AG20443 (cell line): ENCODE measurements at places on chromosomes 1 and 21.
A peak's percentile ranks its signal among the peaks of the same experiment; 100 is the strongest.

DNA sequence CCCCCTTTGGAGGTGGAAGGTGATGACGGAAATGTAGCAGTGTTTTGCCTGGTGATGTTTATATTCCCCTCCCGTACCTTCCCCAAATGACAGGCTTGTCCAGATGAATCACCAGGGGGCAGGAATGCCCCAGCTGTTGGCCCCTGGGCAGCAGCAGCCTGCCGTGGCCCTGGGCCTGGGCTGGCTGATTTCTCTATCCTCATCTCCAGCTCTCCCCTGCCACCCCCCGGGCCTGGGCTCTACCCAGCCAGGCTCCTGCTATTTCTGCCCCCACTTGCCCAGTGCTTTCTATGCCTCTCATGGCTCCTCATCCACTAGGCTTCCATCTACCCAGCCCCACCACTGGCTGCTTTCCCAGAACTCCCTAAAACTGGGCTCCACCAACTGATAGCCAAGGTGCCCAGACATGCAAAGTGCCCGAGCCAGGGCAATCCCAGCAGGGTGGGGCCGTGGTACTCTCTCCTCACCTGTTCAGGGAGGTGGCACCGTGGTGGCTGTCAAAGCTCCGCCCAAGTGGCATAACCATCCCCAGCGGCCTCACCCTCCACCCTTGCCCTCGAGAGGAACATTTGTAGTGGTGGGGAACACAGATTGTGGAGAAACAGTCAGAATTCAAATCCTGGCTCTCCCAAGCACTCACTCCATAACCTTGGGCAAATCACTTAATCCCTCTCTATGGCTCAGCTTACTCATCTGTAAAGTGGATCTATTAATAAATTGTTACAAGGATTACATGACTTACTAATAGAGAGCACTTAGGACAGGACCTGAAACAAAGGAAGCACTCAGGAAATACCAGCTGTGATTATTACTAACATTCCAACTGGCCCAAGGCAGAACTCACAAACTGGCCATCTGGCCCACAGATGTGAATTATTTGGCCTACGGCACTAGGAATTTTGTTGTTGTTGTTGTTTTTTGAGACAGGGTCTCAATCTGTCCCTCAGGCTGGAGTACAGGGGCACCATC, 12.8 kb upstream of the ECE1 start:
- DNase-seq = peak; percentile 77

DNA sequence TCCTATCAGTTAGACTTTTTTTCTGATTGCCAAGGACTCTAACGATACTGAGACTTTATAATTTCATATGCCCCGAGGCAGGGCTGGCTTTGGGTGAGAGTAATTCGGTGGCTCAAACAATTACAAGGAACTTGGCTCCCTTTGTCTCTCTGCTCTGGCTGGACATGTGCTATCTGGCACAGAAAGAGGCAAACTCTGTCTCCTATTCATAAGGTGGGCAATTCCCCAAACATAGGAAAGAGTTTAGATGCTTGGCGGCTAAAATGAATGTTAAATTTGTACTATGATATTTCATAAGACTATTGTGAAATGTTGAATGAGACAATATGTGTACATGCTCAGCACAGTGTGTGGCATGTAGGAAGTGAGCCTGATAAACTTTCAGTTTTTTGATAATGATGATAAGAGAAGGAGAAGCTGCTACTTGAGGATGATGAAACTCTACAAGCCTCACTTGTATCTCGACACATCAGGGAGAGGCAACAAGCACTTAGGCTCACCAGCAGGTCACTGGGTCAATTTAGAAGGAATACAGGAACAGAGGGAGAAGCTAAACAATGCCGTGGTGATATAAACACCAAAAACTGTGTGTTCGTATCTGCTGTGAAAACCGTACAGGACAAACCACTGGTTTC, 12.6 kb upstream of the NTPCR start:
- DNase-seq = no peak

DNA sequence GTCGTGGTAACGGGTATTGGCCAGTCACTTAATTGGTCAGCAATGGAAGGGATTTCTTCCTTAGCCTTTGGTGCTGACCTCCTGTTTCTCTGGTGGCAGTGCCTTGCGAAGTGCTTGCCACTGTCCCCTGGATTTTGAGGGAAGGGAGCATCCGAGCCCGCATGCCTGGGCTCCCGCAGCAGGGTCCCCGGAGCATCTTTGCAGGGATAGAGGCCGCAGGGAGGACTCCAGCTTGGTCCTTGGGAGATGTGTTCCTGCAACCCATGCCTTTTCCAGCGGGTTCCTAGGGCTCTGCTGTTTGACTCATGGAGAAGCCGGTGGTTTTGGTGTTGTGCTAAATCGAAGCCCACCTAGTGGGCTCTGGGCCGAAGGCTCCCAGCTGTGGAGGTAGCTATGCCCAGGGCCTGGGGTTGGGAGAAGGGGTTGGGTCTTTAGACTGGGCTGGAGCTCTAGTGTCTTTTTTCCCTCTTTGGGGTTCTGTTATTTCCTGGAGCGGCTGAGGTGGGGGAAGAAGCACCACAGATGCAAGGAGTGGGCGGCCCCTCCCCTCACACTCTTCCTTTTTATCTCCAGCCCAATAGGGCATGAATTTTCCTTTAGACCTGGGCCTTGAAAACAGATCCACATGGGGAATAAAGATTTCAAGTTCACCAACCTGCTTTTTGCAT, 39.0 kb downstream of the PIK3CD start:
- no peak for DNase-seq

- DNase-seq = no peak
Observed at GRCh38 chr1:196550731-196551130, 57.5 kb downstream of the KCNT2 start.

- no peak for DNase-seq
Observed at GRCh38 chr21:33384841-33385331, 18.3 kb upstream of the IFNGR2 start.

GRCh38 chr1:178150610-178151009, 56.7 kb downstream of the RASAL2 start:
- DNase-seq = no peak

DNA sequence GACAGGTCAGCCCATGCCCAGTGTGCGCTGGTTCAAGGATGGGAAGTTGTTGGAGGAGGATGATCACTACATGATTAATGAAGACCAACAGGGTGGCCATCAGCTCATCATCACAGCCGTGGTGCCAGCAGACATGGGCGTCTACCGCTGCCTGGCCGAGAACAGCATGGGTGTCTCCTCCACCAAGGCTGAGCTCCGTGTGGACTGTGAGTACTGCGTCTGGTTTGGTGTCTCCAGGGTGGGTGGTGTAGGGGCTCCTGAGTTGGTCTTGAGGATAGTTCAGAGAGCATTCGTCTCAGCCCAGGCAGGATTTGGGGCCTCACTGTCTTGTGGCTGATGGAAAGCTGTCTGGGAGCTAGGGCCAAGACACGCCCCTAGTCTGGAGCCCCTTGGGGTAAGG, 83.2 kb downstream of the TRIM11 start:
- DNase-seq = no peak

- DNase-seq = no peak
Observed at GRCh38 chr1:63662841-63663240, 69.6 kb downstream of the PGM1 start.

GRCh38 chr1:23695667-23696066, 4.1 kb downstream of the RPL11 start:
- no peak for DNase-seq

GRCh38 chr1:39917825-39918224, 16.1 kb upstream of the MYCL start:
- DNase-seq = no peak

GRCh38 chr1:108089477-108089876, 110.7 kb downstream of the SLC25A24 start:
- DNase-seq = peak; percentile 33

GRCh38 chr1:56570924-56571372, 8.4 kb downstream of the PLPP3 start:
- DNase-seq = no peak

GRCh38 chr21:20215959-20216358, 782.2 kb upstream of the NCAM2 start:
- DNase-seq = no peak

- DNase-seq = no peak
Observed at GRCh38 chr21:45989355-45990048, 7.9 kb downstream of the COL6A1 start.

- DNase-seq = peak; percentile 92
Observed at GRCh38 chr1:84851839-84852238, 41.2 kb downstream of the LPAR3 start.

GRCh38 chr1:167185974-167186657, 34.6 kb upstream of the POU2F1 start:
- DNase-seq = no peak

DNA sequence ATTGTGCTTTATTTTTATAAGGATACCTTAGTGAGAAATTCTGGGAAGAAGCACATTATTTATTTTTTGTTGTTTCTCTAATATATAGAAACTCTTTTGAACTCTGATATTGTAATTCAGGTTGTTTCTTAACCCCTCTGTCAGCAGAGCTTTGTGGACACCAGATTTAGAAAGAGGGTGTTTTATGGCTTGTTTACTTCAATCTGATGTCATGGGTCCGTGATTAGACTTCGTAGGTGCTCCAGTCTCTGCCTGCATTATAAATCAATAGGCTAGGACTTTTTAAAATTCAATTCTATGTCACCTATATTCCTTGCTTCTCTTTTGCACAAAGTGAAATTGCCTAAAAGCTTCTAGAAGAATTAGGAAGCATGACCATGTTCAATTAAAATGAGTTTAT, 47.3 kb upstream of the CCDC190 start:
- DNase-seq = no peak
